ENCODE measurements at places on chromosomes 16 and 17.

DNA sequence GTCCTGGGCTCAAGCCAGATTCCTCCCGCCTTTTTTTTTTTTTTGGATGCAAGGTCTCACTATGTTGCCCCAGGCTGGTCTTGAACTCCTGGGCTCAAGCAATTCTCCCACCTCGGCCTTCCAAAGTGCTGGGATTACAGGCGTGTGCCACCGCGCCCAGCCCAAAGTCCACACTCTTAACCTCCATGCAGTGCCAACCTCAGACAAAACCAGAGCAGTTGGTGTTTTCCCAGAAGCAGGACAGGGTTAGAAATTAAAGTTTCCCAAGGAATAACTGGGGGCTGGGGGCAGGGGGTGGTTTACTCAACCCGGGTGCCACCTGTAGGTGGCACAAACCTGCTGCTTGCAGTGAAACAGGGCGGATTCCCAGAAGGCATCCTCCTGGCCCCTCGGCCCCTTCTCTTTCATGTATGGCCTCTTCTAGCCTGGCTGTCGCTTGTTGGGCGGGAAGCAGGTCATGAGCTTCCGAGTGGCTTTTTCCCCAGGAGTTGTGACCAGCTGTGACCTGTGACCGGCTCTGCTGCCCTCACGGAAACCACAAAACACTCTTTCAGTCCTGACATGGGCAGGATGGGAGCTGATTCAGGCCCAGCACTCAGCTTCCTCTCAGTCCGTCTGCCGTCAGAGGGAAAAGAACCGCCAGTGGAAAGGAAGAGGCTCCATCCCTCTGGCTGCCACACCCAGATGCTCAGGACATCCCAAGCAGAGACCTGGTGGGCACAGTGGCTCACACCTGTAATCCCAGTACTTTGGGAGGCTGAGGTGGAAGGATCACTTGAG is 25.6 kb upstream of the USP7 start:
- DNase-seq: no peak

GRCh38 chr17:57210972-57211411 is 45.3 kb upstream of the MSI2 start:
- DNase-seq: no peak

- DNase-seq: no peak
Observed at GRCh38 chr16:86283944-86284343, 226.4 kb upstream of the FOXF1 start.

DNA sequence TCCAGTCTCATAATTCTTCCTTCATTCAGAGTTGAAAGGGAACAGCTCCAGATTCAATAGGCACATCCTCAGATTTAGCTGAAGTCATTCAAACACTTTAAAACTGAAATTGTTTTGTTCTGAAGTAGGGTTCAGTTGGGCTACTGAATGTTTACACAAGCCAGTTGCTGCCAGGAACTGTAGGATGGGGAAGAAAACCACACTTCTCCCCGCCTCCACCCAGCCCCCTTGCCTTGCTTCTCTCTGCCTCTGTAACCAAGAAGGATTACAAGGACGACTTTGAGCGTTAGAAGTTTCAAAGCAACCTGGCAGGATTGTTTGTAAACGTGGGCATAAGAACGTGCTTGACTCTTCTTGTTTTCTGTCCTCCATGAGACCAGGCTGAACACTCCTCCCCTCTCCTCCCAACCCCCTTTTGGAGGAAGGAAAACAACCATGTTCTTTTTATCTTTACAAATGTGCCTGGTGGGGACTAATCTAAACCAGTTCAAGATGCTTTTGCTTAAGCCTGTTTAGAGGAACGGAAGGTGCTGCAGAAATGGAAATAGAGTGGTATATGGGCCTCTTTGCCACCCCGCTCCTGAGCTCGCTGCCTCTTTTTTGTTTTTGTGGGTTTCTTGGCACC is 287.9 kb downstream of the FTO start:
- no peak for DNase-seq
